ENCODE measurements at places on chromosomes 5 and 9.
A peak's percentile ranks its signal among the peaks of the same experiment; 100 is the strongest.

DNA sequence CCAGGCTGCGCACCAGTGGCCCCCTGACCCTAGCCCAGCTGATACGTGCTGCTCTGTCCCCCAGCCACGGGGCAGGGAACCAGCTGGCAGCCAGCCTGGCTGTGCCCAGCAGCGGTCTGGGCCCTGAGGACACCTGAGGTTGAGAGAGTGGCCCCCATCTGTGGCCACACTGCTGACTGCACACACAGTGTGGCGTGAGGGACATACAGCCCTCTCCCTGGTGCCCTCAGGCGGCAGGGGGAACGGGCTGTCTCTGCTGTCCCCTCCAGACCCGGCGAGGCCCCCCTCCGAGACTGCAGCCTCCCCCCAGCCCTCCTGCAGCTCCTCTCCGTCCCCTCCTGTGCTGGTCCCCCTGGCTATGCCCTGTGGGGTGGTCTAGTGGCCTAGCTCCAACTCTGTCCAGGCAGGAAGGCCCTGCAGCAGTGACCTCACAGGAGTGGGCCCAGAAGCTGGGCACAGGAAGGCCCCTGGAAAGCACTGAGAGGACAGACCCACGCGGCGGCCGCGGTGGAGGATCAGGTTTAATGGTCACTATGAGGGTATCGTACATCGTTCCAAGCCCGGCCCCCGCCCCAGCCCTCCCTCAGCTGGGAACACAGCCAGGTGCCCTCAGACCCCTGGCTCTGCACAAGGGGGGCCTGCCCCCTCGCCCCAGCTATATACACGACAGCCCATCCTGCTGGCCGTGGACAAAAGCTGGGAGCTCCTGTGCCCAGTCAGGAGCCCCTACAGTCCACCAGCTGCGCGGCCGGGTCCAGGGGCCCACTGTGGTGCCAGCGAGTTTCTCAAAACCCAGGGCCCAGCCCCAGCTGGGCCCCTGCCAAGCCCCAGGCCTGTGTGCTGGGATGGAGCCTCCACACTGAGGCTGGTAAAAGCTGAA is 6.8 kb upstream of the ENTPD8 start:
- no peak for DNase-seq

- DNase-seq, result no peak
These were observed 86.0 kb downstream of the NREP start for GRCh38 chr5:111670826-111671492.

GRCh38 chr5:9927521-9927997 is 297.4 kb upstream of the TAS2R1 start:
- DNase-seq, result no peak

DNA sequence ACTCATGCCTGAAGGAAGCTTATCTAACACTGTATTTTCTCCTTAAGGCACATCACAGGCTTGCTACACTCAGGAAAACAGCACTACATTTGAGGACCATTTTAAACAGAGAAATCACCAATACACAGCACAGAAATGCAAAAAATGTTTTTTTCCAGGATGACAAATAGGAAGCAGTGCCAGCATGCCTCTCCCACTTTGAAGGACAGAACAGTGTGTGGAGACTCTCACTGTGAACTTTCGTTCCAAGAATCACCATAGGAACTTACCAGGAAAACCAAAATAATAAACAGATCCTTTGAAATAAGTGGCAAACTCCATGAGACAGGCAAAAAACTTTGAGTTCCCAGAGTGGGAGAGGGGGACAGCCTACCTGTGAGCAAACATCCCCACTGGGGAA is 217.8 kb upstream of the MAST4 start:
- DNase-seq, result no peak

GRCh38 chr5:2575871-2576270 is 175.6 kb downstream of the IRX2 start:
- no peak for DNase-seq

GRCh38 chr9:124322618-124323432 is 65.1 kb downstream of the NEK6 start:
- DNase-seq, result no peak

- DNase-seq, result no peak
These were observed 36.1 kb downstream of the MARCHF11 start for GRCh38 chr5:16143361-16144049.

GRCh38 chr9:132994410-132995120 is 16.1 kb downstream of the GFI1B start:
- DNase-seq, result no peak

DNA sequence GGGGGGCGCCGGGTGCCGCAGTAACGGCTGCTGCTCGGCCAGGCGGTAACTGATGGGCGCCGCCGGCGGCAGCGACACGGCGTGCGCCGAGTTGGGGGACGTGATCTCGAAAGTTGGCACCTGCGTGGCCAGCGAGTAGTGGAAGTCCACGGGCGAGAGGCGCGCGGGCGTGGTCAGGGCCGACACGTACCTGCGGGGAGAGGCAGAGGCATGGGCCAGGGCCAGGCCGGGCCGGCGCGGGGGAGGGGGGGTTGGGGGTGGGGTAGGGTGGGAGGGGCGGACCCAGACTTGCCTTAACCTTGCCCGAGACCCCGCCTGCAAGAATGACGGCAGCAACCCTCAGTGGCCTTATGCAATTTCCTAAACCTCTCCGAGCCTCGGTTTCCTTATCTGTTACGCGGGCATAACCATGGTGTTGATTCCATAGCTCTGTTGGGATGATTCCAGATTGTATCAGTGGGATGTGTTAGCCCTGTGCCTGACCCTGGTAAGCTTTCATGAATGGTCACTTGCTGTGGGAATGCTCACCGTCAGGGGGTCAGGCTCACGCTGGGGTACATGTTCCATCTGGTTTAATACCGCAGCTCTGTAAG is 53.0 kb downstream of the PSD2 start:
- DNase-seq, result no peak

- peak; percentile 15 for DNase-seq
These were observed 22.7 kb downstream of the CHD1 start for GRCh38 chr5:98905857-98906688.

DNA sequence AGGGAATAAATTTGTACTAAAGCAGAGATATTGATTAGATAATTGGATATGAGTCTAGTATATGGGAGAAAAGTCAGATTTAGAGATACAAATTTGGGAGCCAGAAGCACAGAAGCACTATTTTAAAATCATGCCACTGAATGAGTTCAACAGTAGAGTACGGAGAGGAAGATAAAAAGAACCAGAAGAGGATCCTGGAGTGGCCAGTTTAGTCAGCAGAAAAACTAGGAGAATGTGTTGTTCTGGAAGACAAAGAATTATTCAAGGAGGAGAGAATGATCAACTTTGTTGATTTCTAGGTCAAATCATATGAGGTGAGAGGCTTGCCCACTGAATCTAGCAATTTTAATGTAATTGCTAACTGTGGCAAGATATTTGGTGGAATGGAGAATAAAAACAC is 67.0 kb downstream of the NIPBL start:
- no peak for DNase-seq

DNA sequence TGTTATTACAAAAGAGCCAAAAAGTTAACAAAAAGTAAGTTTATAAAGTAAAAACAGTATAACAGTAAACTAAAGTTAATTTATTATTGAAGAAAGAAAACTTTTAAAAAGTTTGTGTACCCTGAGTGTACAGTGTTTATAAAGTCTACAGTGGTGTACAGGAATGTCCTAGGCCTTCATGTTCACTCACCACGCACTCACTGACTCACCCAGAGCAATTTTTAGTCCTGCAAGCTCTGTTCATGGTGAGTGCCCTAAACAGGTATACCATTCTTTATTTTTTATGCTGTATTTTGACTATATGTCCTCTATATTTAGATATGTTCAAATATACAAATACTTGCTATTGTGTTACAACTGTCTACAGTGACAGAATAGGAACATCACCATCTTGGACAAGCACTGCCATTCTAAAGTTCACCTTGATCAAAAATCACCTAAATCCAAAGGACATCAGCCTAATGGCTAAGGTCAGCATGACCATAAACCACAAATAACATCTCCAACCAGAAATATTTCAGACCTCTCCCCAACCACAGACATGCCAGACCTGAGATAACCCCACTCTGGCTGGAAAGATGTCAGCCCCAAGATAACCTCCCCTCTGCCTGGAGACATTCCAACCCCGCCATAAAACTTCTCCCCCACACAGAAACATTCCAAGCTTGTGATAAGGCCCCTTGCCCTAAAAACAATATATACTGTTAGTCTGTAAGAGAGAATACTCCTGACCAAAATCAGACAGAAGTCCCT is 56.1 kb downstream of the AGXT2 start:
- DNase-seq, result no peak

DNA sequence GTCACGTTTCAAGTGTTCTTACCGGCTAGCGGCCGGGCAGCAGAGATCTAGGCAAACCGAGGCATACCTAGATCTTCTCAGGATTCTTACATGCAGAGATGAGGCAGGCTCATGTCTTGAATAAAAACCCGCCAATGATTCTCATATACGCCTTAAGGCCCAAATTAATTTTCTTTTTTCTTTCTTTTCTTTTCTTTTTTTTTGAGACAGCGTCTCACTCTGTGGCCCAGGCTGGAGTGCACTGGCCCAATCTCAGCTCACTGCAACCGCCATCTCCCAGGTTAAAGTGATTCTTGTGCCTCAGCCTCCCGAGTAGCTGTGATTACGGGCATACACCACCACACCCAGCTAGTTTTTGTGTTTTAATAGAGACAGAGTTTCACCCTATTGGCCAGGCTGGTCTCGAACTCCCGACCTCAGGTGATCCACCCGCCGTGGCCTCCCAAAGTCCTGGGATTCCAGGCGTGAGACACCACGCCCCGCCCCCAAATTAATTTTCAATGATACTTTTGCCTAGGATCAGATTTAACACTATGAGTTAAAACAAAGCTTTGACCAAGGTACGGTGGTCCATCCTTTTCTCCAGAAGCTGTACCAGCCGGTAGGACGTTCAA is 1.5 kb downstream of the C9orf40 start:
- no peak for DNase-seq

DNA sequence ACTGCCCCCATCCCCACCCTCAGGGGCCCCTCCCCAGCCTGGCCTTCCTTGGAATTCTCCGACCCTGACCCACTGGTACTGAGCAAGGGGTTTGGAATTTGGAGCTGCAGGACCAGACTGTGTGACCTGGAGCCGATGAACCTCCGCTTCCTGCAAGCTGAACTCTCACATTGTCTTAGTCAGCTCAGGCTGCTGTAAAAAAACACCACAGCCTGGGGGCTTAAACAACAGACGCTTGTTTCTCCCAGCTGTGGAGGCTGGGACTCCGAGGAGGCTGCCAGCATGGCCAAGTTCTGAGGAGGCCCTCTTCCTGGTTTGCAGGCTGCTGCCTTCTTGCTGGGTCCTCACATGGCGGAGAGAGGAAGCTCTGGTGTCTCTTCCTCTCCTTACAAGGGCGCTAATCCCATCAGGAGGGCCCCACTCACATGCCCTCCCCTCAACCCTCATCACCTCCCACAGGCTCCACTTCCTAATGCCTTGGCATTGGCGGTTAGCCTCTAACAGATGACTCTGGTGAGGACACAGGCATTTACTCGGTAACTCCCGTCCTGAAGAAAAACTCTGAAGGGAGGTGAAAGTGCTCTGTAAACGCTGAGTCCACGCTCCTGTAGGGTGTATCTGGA is 42.4 kb downstream of the C5orf15 start:
- no peak for DNase-seq

DNA sequence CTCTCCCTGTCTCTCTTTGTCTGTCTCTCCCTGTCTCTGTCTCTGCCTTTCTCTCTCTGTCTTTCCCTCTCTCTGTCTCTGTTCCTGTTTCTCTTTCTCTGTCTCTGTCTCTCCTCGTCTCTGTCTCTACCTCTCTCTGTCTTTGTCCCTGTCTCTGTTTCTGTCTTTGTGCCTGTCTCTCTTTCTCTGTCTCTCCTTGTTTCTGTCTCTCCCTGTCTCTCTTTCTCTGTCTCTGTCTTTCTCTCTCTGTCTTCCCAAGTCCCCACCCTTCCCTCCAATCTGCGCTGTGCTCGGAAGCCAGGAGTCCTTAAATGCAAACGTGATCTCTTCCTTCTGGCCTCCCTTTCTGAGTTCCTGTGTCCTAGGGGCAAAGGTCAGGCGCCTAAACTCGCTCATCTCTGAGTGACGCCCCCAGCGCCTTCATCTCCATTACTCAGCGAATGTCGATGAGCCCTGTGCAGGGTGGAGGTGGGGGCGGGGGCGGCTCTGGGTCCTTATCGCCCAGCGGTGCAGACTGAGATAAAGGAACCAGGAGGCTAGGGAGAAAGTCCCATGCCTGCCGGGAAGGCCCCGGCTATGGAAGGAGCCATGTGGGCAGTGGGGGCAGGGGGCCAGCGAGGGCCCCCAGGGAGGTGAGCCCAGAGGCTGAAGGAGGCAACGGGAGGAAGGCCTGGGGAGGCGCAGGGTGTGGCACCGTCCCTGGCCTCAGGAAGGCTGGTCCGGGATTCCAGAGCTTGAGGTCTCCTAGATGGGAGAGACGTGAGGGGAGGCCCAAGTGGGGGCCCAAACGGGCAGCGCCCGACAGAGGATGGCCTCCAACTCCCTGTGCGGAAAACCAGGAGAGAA is 1.5 kb upstream of the SLC6A19 start:
- no peak for DNase-seq

DNA sequence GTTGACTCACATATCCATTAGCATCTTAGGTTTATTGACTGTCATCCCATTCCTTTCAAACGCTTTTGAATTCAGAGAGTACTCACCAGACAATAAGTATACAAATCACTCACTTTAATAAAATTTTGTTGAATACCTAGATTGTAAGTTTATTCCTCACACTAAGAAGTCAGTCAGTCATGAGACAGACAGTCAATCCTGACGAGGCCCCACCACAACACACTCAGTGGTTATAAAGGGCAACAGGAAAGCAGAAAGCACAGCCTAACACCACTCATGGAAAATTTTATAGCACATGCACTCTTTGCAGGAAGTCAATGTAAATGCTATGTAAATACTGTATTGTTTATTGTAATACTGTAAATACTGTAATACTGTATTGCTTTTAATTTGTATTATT is 176.3 kb upstream of the PTGER4 start:
- no peak for DNase-seq

DNA sequence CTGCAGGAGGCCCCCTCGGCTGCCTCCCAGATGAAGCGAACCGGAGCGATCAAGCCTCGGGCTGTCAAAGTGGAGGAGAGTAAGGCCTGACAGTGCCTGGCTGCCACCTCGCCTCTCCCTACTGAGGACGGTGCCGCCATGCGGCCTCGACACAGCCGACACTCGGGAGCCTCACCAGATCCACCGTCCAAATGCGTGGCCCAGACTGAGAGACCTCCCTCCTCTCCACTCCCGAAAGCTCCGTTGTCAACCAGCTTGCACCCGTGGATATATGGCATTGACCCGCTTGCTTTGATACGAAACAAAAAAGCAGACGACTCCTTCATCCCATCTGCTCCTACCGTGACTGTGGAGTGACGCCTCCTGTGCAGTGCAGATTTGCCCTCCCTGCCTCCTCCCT is 6.9 kb upstream of the POMT1 start:
- no peak for DNase-seq

DNA sequence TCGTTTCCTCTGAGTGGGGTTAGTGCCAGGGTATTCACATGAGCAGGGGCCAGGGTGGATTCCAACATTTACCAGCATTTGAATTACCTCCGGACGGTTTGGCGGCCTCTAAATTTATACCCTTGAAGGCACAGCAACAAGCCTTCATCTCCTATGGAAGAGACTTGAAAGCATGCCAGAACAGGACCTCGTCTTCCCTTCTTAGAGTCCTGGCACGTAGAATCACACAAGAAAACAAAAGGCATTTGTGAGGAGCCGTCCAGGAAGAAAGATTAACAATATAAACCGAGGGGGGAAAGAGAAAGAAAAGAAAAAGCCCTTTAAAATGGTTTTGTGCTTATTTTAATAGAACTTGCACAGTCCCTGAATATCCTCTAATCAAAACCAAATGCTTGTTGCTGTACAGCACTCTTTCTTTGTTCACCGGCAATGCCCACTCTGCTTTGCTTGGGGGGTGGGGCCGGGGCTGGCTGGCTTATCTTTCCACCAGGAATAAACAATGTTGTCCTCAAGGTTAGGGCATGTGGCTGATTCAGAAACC is 575.8 kb upstream of the ZNF462 start:
- DNase-seq, result no peak
